Cardiac fibroblast (primary cell): ENCODE measurements at places on chromosomes 12 and 14.

DNA sequence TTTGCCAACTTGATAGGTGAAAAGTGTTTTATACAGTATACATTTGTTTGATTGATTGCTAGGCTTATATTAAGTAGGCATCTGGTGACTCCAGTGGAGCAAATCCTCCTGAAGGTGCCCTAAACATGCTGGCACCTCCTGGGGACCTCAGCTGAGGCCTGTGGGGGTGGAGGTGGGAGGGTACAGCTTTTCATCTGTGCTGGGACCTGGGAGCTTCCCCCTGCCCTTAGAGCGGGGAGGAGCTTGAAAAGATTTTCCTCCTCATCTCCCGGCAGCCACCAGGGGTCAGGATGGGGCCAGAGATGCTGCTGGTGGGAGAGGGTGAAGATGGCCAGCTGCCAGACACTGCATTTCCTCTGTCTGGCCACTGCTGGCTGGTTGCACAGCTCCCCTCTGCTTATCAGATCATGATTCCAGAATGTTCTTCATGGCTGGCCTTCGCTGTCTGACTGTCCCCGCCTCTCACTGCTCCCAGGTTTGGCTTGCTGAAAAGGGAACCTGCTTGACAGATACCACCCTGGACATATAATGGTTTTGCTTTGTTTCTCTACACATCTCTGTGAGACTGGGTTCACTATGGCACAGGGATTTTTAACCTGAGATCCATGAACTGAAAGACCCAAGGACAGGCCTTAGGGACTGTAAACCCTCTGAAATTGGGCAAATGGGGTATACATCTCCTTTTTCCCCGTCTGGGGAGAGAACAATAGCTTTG, 10.5 kb upstream of the JPH4 start:
- DNase-seq, result peak; percentile 82

DNA sequence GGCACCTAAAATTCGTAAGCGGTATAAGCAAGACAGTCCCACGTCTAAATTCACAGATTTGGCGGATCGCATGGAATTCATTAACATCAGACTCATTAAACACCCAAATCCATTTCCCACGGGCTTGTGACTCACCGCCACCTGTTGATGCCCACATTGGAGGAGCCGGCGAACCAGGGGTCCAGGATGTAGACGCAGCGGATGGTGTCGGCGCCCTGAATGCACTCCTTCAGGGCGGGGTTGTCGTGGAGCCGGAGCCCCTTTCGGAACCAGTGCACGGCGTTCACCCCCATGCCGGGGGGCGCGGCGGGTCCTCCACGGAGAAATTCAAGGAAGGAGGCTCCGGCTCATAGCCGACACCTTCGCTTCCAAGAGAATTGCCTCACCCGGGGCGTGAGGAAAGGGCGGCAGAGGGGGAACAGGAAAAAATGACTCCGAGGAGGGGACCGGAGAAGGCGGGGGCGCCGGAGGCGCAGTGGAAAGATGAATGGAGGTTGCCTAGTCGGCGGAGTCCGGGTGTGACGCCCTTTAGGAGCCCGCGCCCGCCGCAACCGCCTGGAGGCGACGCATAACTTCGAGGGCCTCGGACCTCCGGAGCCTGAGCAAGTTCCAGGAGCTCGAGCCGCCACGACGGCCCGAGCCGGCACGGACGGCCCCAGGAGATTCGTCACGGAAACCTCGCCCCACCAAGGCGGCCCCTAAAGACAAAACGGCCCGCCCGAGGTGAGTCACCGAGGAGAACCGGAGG, 506 bp downstream of the CRY1 start:
- no peak for DNase-seq

GRCh38 chr12:58443981-58444371, 476.3 kb downstream of the LRIG3 start:
- DNase-seq, result peak; percentile 47

DNA sequence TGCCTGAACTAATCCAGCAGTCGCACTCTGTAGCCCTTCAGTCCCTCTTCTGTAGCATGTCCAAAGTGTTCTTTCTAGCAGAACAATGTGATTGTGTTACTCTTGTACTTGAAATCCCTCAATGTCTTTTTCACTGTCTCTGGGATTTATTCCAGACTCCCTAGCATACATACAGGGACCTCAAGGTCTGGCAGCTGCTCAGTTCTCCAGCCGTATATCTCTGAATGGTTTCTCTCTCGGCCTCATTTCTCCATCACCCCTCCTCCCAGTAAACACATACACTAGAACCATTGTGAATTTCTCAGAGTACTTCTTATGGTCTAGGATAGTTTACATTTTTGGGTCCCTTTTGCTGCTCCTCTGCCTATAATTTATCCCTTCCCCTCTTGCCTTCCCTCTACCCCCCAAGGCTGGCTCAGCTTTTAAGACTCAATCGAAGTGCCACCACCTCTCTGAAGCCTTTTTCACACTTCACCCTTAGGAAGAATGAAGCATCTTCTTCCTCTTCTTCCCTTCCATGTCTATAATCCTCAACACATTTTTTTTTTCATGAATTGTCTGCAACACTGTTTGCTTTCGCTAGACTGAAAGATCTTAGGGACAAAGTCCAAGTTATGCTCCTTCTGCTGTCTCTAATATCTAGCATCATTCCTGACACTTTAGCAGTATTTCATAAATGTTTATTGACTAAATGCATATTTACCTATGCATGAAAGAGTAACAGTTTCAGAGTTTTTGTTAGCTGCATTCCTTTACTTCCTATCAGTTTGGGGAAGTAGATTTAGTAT, 446.1 kb downstream of the ZFP36L1 start:
- peak; percentile 21 for DNase-seq

- no peak for DNase-seq
These were observed 80.6 kb upstream of the ETV6 start for GRCh38 chr12:11568762-11569478.

GRCh38 chr14:51929166-51929565, 60.2 kb upstream of the RTRAF start:
- DNase-seq, result peak; percentile 36

- DNase-seq, result no peak
These were observed 106.8 kb downstream of the NUAK1 start for GRCh38 chr12:106031761-106032622.

DNA sequence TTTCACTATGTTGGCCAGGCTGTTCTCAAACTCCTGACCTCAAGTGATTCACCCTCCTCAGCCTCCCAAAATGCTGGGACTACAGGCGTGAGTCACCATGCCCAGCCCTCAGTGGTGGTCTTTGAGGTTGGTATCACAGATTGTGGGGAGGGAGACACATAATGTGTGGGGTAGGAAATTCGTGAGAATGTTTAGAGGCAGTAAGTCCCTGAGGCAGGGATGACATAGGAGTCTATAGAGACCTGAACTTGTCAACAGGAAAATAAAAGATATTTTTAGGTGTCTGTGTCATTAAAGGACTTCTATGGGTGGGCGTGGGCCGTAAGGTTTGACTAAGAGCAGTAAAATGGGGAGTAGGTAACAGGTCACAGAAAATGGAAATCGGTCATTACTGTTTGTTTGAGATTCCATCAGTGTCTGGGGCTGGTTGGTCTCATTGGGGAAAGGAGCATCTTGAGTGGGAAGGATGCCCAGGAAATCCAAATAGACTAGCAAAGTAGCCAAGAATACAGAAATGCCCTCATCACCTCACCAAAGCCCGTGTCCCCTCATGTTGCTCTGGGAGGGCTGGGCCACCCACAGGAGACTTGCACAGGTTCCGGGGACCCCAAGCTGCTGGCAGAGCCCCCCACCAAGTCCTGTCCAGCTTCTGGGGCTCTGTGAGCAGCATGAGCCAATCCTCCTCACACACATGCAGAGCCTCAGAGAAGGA, 63.6 kb upstream of the BCL2L14 start:
- no peak for DNase-seq

GRCh38 chr12:54207539-54208294, 18.9 kb upstream of the SMUG1 start:
- DNase-seq, result peak; percentile 55

GRCh38 chr12:25130741-25131188, 64.2 kb downstream of the DNAI7 start:
- peak; percentile 66 for DNase-seq

DNA sequence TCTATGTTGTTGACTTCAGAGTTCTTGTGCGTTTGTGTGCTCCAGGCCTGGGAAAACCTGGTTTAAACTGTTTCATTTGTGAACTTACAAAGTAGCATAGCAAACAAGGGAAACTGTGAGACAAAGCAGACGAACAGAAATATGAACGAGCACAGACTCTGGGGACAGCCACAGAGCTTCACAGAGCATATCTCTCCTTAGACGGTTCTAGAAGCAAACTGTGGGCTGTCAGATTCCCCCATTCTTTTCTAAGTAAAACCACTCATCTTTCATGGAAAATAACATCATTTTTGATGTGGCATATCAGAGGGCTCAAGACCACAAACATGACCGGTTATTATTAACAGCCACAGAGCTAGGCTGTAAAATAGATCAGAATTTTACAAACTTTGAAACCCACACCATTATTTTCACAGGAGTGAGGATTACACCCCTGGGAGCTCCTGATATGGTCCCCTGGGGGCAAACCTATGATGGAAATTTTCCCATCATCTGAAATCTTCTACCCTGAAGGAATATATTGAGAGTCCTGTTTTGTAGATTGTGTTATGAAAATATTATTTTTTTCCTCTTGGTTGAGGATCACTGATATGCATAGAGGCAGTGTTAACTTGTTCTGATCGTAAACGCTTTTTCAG, 102.0 kb downstream of the ADGRD1 start:
- no peak for DNase-seq

DNA sequence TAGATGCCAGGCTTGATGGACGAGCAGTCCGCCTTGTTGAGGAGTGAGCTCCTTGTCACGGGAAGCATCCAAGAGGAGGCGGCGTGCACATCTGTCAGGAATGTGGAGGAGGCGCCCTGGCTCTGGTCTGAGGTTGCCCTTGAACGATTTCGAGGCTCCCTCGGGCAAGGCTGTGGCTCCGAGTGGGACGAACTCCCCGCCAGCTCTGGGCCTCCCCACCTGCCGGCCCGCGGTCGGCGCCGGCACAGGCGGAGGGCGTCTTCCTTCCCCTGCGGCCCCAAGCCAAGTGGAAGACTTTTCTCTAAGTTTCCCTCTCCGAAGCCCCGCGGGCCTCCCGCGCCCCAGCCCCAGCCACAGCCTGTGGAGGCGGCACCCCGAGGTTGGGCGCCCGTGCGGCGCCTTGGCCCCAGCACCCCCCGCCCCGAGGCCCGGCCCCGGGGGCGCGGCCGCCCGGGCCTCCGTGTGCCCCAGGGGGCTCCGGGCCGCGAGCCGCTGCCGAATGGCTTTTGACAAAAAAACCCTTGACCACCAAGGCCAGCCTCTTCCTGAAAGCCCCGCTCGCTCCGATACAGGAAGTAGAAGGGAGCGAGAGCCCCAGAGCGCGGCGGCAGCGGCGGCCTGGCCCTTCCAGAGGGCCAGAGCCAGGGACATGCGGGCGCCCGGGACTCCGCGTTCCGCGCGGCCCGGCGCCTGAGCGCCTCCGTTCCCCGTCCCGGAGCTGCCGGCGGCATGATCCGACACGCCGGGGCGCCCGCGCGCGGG, at the start of gene RIN3:
Gene RIN3, plus strand, starts transcription at position 578 of the 762 bp plus-strand sequence. Its CDS starts 152 bp downstream, at position 730.
- peak; percentile 73 for DNase-seq

DNA sequence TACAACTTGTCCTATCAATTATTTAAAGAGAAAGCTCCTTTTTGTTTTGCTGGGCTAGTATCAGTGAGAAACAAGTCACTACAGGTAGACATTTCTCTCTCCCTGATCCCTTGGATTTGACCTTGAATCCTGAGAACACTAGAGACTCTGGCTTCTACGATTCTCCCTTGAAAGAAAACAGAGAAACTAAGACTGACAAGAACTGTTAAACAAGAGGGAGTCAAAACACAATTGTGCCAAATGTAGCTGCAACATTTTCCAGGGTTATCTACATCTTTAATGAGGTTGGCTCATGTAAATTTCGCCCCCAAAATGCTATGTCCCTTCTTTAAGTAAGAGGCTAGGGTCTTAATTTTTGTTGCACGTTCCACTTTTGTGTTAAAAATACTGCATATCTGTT, 62.4 kb downstream of the SLC38A1 start:
- DNase-seq, result no peak

- no peak for DNase-seq
These were observed 2.6 kb downstream of the LIN7A start for GRCh38 chr12:80935111-80935510.

- DNase-seq, result peak; percentile 45
These were observed 235.5 kb upstream of the NPAS3 start for GRCh38 chr14:32703183-32703621.
